ENCODE measurements at places on chromosomes 11 and 22.

GRCh38 chr11:57358543-57358961 is 20.4 kb downstream of the P2RX3 start:
- peak; percentile 51 for DNase-seq

DNA sequence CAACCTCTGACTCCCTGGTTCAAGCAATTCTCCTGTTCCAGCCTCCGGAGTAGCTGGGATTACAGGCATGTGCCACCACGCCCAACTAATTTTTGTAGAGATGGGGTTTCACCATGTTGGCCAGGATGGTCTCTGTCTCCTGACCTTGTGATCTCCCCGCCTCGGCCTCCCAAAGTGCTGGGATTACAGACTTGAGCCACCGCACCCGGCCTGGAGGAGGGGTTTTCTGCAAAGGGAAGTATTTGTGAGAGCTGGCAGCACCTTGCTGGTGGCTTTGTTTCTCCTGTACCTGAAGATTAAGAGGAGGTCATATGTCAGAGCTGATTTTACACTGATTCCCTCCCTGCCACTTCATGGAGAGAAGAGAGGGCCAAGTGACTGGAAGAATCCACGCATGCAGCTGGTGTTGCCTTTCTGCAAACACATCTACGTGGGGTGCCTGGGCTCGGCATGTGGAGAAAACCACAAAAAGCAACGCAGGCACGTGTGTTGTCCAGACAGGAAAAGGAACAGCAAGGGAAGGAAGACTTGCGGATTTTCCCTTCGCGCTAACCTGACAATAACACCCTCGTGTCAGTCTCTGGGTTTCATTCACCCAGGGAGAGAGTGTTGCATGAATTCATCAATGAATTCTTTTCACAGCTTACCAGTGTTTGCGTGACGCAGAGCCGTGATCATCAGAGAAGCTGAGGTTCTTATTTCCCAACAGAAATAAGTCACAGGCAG is 61.9 kb downstream of the TSPAN18 start:
- no peak for DNase-seq

GRCh38 chr11:65919573-65920371 is 546 bp downstream of the DRAP1 start:
- no peak for DNase-seq

GRCh38 chr22:30582051-30582450 is 7.6 kb upstream of the GAL3ST1 start:
- DNase-seq, result no peak

DNA sequence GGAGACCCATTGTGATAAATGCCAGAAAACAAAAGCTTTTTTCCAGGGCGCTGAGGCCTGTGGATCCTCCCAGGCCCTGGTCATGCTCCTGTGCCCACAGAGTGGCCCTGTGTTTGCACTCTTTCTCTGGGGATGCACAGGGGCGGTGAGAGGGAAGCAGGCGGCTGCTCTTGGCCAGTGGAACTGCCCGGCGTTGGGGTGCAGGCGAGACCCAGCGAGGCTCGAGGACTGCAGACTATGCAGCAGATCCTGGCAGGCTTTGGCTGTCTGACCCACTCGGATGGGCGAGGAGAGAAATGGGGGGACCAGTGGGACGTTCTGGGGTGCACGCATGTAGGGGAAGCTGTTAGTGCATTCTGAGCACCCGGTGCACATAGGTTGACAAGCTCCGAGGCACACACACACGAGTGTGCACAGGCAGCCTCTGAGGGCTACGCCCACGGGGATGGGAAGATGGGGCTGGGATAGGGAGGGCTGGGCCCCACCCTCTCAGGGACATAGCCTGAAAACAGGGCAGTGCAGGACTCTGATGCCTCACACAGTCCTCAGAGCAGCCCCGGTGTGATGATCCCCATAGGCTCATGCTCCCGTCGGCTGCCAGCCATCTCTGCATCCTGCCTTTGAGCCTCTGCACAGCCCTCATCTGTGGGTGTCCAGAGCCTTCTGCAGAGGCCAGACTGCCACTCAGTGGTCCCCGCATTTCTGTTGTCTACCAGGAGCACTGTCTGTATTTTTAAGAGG is 1233.5 kb downstream of the BRD1 start:
- DNase-seq, result no peak

DNA sequence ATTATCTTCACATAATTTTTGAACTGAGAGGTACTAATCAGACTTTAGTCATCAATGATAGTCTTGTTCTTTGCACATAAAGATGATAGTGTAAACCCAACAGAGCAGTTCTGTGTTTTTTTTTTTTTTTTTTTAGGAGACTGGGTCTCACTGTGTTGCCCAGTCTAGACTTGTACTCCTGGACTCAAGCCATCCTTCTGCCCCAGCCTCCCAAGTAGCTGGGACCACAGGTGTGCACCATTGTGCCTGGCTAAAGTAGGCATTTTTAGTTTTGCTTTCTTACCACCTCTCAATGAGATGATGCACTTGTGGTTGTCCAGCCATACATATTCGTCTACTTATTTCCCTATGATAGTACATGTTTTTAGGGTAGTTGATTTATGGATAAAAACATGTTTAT is 50.6 kb downstream of the MTMR3 start:
- DNase-seq, result no peak

DNA sequence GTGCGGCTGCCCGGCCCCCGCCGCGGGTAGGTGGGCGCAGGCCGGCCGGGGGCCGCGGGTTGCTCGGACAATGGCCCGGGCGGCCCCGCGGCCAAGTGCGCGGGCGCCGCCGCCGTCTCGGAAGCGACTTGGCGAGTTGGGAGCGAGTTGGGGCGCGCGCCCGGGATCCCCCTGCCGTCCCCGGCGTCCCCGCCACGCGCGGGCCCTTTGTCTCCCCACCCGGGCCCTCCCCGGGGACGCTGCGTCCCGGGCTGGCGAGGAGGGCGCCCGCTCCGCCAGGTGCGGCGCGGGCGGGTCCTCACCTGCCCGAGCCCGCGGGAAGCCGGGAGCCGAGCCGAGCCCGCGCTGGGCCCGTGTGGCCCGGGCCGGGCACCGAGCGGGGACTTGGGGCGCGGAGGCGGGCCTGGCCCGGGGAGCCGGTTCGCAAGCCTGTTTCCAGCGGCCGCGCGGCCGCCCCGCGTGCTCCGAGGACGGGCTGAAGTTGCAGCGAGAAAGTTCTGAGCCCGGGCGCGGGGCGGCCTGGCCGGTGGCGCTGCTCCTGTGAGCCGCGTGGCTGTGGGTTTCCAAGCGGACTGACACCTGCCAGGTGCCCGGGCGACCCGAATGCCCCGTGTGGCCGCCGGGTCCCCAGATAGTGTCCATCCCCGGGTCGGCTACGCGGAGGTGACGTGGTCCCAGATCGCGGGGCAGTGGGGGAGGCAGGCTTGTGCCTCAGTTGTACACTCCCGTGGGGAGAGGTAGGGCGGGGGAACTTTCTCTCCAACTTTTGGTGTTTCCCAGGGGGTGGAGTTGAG is 586 bp downstream of the LRP5 start:
- peak; percentile 27 for DNase-seq

- no peak for DNase-seq
Observed at GRCh38 chr11:98965775-98966174, 55.0 kb upstream of the CNTN5 start.

DNA sequence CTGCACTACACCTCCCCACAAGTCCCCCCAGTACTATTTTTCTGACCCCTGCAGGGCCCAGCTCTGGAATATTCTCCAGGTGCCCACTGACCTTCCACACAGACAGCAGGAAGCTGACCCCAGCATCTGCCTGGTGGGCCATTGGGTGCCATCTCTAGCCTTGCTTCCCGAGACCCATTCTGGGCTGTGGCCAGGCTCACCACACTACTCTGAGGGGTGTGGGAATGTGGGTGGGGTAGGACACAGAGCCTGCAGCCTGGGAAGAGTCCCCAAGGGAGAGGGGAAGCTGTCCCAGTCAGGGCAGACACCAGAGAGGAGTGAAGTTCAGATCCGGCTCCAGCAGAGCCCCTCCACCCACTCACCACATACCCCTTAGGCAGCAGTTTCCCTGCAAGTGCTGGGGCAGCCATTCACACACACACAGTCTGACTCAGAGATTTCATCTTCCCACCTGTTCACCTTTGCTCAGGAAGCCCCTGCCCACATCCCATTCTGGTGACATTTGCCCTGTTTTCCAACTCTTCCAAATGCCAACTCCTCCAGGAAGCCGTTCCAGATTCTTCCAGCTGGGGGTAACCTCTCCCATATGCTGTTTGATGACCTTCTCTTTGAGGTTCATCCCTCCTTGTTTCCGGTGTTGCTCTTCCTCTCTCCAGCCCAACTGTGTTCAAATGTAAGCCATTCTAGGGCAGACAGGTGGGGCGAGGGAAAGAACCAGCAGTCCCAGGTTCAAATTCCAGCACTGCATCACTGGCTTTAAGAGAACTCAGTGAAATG is 1.9 kb downstream of the SLCO2B1 start:
- no peak for DNase-seq

- DNase-seq, result peak; percentile 73
Observed at GRCh38 chr22:35219012-35219411, 38.3 kb upstream of the HMGXB4 start.

- DNase-seq, result no peak
Observed at GRCh38 chr22:49800408-49801238, 27.1 kb downstream of the BRD1 start.
